ENCODE measurements at places on chromosomes 11 and 22. TPM values are rescaled to one million over a fixed set of nuclear protein-coding genes. Genes with fewer than 3 reads are reported as not detected.

HPS4 gene
- total RNA-seq: 33.5 TPM

SIRT3 gene
- total RNA-seq: 63.7 TPM

SCARF2 gene
- total RNA-seq: 5.9 TPM

DNAJB13 gene
- total RNA-seq: not detected

TRPM5 gene
- total RNA-seq: 11.6 TPM

DNA sequence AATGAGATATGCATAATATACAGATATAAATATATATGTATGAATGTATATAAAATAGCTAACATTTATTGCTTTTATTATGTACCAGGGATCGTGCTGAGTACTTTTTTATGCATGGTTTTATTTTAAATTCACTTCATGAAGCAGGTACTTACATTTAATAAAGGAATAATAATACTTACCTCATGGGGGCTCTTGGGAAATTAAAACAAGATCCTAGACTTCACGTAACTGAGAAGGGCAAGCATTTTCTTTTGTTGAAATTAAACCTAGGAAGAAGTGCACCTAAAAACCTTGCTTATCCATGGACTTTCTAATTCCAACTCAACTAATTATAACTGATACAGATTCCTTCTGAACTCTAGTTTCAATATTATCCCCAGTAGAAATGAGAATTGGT is 40.0 kb upstream of the ABTB2 start:
- no peak for DNase-seq
- no peaks in the 10 kb centered on the region for H3K4me1 ChIP-seq
- no peaks in the 10 kb centered on the region for H3K27me3 ChIP-seq
- H3K27ac ChIP-seq: no peak overlapping the region

DNA sequence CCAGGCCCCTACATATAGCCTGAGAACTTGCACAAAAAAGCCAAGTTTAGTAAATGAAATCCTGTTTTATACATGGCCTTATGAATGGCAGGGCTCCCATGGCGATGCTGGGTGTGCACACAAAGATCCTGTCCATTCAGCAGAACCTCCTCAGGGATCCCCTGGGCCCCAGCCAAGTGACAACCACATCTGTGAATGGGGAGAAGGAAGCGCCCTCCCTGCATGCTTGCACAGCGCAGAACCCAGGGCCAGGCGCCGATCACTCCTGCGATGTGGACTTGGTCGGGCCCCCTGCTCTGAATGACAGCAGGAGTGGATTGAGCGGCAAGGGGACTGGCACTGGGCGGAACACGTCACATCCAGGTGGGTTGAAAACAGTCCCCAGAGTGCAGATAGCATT is 4.5 kb upstream of the CDC42EP2 start:
- no peaks in the 10 kb centered on the region for H3K27me3 ChIP-seq
- DNase-seq: no peak
- no peaks in the 10 kb centered on the region for H3K36me3 ChIP-seq
- H3K27ac ChIP-seq: no peak overlapping the region
- no peak overlapping the region for H3K4me3 ChIP-seq

GRCh38 chr22:40037320-40037719 is 42.6 kb downstream of the FAM83F start:
- H3K27me3 ChIP-seq: no peaks in the 10 kb centered on the region
- no peak overlapping the region for H3K4me3 ChIP-seq
- H3K4me1 ChIP-seq: no peaks in the 10 kb centered on the region
- no peak for DNase-seq
- H3K36me3 ChIP-seq: no peaks in the 10 kb centered on the region

- no peak overlapping the region for H3K4me3 ChIP-seq
- H3K36me3 ChIP-seq: no peaks in the 10 kb centered on the region
- H3K27ac ChIP-seq: peak overlapping the region; percentile 61
- no peaks in the 10 kb centered on the region for H3K27me3 ChIP-seq
- H3K4me1 ChIP-seq: peaks cover 41% of the 10 kb centered on the region
Observed at GRCh38 chr22:28808716-28809355, 8.5 kb upstream of the XBP1 start.

DNA sequence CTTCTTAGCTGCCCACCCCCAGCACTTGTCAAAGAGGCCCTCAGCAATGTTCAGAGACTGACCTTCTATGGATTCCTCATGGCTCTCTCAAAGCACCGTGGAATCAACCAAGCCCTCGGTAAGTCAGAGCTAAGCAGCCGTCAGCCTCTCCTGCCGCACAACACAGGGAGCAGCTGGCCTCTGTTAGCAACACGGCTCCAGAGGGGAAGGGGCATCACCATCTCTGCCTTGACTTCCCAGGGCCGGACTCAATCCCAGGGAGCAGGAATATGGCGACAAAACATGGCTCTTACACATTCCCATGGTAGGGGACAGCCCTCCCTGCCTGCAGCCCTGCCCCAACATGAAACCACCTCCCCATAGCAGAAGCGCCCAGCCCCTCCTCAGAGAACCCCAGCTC is 18.9 kb downstream of the ARFGAP2 start:
- H3K4me1 ChIP-seq: peaks cover 5% of the 10 kb centered on the region
- no peaks in the 10 kb centered on the region for H3K27me3 ChIP-seq
- H3K36me3 ChIP-seq: peaks cover 20% of the 10 kb centered on the region
- no peak for DNase-seq

DNA sequence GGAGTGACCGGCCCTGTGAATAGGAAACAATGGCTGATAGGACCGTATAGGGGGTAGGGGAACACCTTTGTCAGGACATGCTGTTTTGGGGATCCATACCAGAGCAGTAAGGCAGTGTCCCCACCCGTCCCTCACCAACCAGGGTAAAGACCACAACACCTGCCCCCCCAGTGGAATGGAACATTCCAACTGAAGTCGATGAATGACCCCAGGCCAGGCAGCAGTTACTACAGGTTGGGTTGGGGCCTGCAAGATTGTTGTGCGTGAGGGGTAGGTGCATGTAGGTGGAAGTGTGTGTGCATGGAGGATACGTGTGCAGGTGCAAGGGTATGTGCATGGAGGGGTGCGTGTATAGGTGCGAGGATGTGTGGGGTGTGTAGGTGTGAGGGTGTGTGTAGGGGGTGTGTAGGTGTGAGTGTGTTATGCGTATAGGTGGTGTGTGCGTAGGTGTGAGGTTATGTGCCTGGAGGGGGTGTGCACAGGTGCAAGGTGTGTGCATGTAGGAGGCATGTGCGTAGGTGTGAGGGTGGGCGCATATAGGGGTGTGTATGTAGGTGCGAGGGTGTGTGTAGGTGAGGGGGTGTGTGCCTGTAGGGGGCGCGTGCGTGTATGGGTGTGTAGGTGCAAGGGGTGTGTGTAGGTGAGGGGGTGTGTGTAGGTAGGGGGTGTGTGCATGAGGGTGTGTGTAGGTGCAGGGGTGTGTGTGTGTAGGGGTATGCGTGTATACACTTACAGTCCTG is 32.9 kb downstream of the PISD start:
- H3K36me3 ChIP-seq: peaks cover under 1% of the 10 kb centered on the region
- peaks cover 50% of the 10 kb centered on the region for H3K4me1 ChIP-seq
- no peak overlapping the region for H3K4me3 ChIP-seq
- peak overlapping the region; percentile 91 for H3K27ac ChIP-seq
- no peak for DNase-seq

DNA sequence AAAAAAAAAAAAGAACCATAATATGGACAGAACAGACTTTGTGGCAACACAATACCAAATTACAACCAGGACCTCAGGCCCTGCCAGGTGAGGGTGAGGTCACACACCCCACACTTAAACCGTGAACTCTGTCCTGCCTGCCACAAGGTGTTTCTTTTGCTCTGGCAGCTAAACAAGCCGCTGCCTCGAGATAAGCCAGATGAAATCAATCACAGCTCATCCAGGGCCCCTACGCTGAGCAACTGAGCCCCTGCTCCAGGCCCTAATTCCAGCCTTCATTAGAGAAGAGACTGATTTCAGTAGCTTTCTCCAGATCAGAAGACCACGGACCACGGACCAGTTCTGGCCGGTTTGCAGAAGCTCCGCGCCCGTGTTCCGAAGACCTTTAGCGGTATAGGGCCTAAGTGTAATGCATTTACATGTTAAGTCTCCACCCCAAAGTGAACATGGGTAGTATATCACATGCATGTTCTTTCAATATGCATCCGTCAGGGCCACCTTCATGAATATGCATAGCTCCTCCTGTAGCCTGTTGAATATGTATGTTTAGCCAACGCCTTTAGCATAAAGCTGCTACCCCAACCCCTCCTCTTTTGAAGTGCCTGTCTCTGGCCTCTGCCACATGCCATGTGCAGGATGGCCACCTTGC is 14.8 kb upstream of the RAC2 start:
- no peaks in the 10 kb centered on the region for H3K4me1 ChIP-seq
- H3K36me3 ChIP-seq: no peaks in the 10 kb centered on the region

DNA sequence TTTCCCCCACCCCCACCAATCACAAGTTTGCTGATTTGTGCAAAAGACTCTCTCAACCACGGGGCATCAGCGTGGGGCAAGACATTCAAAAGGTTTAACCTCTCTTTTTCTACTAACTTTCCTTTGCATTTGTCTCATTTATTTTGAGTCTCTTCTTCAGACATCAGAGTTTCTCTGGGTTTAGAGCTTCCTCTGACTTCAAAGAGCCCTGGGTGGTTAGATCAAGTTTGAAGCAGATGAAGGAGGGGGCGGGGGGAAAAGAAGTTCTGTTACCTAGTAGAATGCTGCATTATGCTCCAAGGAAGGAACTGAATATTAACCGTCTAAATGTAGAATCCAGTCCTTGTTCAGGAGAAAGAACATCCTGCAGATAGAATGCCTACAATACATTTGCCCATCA is 24.5 kb downstream of the GAS2 start:
- H3K36me3 ChIP-seq: no peaks in the 10 kb centered on the region
- no peaks in the 10 kb centered on the region for H3K27me3 ChIP-seq
- H3K4me3 ChIP-seq: no peak overlapping the region

DNA sequence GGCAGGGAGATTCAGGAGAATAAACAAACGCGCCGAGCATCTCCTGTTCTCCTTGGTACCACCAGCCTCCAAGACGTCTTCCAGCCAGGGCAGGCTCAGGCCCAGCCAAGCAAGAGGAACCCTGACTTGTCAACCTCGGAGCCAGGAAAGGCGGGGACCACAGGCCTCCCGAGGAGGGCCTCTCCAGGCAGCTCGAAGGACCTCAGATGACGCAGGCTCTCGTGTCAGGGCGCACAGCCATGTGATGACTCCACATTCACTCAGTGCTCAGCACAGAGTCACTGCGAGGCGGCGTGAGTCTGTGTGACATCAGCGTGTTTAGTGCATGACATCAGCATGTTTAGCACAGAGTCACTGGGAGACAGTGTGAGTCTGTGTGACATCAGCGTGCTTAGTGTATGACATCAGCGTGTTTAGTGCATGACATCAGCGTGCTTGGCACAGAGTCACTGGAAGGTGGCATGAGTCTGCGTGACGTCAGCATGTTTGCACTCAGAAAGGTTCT is 241.4 kb downstream of the BRD1 start:
- no peak overlapping the region for H3K4me3 ChIP-seq
- no peak overlapping the region for H3K27ac ChIP-seq
- H3K27me3 ChIP-seq: no peaks in the 10 kb centered on the region
- no peak for DNase-seq
- no peaks in the 10 kb centered on the region for H3K36me3 ChIP-seq
- no peaks in the 10 kb centered on the region for H3K4me1 ChIP-seq

- no peak for DNase-seq
- no peaks in the 10 kb centered on the region for H3K36me3 ChIP-seq
- no peak overlapping the region for H3K27ac ChIP-seq
- peaks cover 3% of the 10 kb centered on the region for H3K27me3 ChIP-seq
- H3K4me3 ChIP-seq: no peak overlapping the region
- no peaks in the 10 kb centered on the region for H3K4me1 ChIP-seq
Observed at GRCh38 chr22:48624401-48624800, 1203.3 kb downstream of the BRD1 start.

DNA sequence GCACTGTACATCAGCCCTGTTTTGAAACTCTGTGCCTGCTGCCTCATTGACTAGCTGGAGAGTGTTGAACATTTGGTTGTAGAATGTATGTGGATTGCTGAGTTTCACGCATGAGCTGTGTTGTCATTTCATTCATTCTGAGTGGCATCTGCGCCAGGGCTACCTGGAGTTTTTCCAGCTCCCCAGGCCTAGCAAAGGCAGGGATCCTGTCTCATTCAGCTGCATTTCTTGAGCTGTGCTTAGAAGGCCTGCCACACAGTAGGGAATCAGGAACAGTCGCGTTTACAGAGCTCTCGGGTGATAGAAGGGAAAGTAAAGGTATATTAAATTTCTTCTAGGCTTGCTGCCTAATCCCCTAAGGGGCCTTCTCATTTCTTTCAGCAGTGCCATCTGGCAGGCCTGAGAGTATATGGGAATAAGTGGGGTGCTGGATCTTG is 44.3 kb downstream of the PTPRJ start:
- H3K4me3 ChIP-seq: no peak overlapping the region
- H3K27ac ChIP-seq: peak overlapping the region; percentile 68

- no peak overlapping the region for H3K4me3 ChIP-seq
- no peaks in the 10 kb centered on the region for H3K36me3 ChIP-seq
- DNase-seq: peak; percentile 89
Observed at GRCh38 chr11:44978961-44979331, 28.3 kb upstream of the TP53I11 start.

All from stomach (tissue), 19 donors.